ACHN (cell line): ENCODE measurements at places on chromosomes 7 and 10.

- DNase-seq: no peak
These were observed 58.3 kb downstream of the AP3M1 start for GRCh38 chr10:74092372-74092771.

- DNase-seq: no peak
These were observed 94.4 kb downstream of the ITIH5 start for GRCh38 chr10:7572391-7572790.

DNA sequence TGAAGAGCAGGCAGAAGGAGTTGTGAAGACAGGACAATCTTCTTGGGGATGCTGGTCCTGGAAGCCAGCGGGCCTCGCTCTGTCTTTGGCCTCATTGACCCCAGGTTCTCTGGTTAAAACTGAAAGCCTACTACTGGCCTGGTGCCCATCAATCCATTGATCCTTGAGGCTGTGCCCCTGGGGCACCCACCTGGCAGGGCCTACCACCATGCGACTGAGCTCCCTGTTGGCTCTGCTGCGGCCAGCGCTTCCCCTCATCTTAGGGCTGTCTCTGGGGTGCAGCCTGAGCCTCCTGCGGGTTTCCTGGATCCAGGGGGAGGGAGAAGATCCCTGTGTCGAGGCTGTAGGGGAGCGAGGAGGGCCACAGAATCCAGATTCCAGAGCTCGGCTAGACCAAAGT lies 1.5 kb downstream of the CHPF2 start:
- DNase-seq: no peak

- DNase-seq: no peak
These were observed 183.5 kb downstream of the RNF133 start for GRCh38 chr7:122515404-122515803.

DNA sequence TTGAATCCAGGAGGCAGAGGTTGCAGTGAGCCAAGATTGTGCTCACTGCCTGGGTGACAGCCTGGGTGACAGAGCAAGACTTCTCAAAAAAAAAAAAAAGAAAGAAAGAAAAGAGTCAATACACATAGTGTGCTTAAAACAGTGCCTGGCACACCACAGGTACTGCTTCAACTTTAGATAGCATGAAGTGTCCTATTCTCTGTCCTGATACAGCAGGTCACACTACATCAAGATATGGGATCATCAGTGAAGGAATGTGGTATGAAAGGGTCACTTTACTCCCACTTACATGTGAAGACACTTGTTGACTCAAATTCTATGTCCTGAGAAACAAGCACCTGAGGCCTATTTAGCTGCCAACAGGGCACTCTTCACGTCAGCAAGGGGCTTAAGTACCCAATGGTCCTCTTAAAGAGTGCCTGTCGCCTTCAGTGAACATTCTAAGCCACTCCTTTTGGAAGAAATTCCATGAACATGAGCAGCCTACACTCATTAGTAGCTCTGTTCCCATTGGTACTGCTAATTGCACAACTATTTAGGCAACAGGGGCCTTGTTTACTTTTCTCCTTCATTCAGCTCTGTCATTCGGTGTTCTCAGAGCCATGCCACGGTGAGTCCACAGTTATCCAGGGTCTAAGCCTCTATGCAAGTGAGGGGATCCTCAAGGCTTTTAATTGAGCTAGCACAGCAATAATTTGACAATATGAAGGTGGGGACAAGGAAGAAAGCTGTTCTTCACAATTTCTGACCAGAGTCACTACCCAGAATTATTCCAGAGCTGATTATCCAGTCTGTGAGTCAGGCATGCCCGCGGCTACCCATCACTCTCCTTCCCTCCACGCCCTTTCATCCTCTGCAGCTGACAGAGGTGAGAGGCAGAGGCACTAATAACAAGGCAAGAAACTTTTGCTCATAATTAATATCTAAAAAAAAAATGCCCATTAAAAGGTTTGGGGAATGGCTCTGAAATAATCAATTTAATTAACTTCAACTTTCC lies 56.6 kb upstream of the PTN start:
- no peak for DNase-seq

DNA sequence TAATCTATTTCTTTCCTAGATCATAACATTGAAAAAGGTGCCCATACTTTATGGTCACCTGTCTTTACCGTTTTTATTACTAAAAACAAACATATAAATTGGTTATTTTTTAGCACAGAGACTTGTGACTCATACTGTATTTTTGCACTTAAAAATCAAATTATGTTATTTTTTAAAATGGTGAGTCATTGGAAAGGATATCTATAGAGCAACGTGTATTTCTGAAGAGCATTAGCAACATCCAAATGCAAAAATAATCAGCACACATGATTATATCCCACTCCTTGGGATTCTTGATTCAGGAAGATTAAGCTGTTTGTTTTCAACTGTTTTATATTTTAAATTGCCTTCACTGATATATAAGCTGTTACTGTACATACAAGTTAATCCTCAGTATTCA lies 40.7 kb upstream of the FMC1 start:
- DNase-seq: no peak

DNA sequence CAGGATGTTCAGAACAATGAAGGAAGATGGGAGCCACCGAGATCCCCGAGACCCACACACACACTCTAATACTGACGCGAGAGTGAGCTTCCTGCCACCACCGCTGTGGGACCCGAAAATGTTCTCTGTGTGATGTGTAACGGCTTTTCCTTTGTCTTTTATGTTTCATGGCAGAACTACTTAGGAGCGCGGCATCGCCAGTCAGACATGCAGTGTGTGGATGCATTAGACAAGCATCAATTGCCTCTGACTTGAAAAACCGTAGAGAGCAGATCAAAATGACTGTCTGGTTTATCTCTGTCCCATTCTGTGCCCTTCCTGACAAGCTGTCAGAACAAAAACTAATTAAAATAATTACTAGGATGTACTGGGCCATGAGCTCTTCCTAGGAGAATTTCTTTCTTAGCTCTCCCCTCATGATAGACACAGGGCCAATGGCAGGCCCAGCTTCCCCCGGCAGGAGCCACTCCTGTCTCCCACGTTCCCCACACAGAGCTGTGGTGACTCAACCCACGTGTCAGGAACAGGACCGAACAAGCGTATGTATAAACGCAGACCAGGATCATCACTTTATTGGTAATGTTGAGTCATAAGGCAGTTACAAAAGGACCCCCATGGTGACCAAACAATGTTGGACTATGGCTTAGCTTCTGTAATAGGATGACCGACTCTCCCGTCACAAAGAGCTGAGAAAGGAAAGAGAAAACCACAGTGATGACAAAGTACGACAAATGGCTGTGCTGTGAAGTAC lies 705.0 kb downstream of the PARD3 start:
- no peak for DNase-seq
